Dermis blood vessel endothelial cell (primary cell): ENCODE measurements at places on chromosomes 7 and 10.

GRCh38 chr7:45655539-45655938 lies 81.4 kb downstream of the ADCY1 start:
- DNase-seq, result no peak

DNA sequence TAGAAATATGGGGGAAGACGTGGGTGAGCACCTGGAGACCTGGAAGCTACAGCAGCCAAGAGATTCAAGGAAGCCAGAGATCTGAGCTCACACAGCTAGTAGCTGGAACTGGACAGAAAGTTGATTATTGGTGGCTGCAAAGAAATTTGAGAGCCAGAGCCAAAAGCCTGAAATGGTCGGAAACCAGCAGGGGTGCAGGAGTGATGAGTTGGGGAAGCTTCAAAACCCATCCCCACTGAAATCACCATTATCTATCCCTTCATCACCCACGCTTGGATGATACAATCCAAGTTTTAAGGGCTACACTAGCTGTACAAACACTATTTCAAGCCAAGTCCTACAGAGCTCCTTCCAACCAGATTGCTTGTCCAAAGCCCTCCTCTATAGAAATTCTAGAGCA lies 296.1 kb upstream of the NEBL start:
- no peak for DNase-seq

DNA sequence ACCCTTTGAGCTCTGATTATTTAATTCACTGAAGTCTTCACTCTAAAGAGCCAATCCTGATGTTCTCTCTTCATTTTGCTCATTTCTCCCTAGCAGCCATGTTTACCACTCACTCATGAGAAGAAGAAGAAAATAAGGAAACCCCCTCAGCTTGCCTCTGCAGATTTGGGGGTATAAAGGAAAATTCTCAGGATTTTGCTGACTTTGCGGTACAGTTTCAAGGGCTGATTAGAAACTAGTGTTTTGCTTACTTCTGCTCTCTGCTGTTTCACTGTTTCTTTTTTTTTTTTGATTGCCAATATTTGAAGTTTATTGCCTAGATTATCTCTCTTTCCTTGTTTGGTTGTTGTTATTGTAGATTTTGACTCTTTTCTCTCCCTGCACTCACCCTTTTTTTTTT lies 23.4 kb downstream of the PCBD1 start:
- DNase-seq, result no peak

- DNase-seq, result no peak
Observed at GRCh38 chr10:125107166-125107949, 53.0 kb downstream of the CTBP2 start.

DNA sequence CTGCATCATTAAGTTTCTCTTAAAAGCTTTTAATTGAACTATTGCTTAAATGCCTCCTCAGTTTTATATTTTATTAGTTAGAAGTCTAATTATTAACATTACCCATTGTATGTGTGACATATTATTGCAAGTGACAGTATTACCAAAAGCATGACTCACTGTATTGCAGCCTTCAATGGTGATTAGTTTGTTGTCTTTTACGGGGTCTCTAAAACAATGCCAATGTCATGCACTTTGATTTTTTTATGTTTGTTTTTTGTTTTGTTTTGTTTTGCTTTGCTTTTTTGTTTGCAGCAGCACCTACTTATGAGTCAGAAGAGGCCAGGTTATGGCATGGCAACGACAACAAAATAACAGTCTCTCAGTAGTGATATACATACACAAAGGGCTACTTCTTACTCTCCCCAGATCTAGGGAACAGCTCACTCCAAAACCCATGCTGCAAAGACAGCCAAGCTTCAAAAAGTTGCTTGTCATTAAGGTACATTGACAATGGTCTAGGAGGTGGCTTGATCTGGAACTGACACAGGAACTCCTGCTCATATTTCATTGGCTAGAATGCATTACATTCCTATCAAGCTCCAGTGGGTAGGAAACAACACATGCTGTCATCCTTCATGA lies 293.7 kb upstream of the POM121L12 start:
- DNase-seq, result no peak

DNA sequence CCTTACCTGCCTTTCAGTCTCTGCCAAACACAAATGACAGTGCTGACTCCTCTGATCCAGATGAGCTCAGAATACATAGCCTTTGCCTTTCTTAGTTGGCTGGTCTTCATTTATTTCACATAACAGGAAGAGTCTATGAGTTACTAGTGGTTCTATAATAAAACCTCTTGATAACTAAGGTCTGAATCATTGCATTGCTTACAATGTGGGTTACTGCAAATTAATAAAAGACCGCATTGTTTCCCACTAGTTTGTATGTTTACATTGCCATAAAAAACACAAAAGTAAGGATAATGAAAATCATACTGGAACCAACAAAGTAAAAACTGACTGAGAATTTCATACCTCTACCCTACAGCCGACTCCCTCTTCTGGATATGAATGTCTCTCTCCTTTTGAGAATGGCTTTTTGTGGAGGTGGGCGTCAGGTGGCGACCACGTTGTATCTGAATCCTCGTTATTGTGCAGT lies 62.0 kb upstream of the AKR1E2 start:
- peak; percentile 66 for DNase-seq

DNA sequence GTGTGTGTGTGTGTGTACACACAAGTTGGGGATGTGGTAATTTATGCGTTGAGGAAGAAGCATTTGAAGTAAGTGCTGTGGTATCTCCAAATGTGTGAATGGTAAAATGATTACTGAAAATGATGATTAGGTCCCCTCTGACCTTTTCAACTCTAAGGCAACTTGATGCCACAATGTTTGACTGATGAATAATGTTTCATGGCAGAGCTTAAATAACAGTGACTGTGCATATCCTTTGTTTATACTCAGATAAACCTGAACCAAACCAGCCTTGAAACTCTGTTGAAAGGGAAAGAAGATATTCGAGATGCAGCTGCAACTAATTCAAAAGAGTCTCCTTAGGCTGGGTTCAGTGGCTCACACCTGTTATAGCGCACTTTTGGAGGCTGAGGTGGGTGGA lies 64.8 kb upstream of the YAE1 start:
- DNase-seq, result no peak

- DNase-seq, result no peak
Observed at GRCh38 chr10:64376167-64376566, 855.0 kb downstream of the REEP3 start.

DNA sequence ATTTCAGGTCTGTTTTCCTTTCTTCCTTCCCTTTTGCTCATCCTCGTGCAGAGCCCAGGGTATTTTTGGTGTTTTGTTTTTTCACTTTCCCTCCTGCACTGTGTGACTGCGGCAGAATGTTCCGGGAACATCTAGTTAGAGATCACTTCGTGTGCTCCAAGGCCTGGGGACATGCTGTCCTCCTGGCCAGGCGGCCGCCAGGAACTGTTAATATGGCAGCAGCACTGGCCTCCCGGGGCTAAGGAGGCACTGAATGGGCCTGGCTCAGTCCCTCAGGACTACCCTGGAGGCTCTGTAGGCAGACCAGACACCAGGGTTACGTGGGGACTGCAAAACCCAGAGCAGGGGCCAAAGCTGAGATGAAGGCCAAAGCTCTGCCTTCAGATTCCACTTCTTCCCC lies 43.1 kb upstream of the TCF7L2 start:
- no peak for DNase-seq

DNA sequence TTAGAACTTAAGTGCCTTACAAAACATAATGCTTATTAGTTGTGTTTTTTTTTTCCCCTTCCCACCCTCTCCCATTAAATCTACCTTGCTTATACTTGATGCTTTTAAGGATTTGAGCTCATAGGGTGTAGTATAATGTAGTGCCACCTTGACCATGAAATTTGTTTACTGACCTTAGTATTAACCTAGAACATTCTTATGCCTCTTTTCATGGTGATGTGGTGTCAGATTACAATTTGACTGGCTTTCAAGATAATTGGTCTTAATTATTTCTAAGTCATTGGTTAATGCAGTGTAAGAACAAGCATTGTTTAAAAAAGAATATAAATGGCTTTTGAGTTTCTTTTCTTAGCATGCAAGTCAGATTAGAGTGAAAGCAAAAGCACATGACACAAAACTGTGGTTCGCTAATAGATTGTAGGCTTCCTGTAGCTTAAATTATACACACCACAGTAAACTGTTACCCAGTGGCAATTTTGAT lies 61.8 kb downstream of the ADD3 start:
- DNase-seq, result no peak

DNA sequence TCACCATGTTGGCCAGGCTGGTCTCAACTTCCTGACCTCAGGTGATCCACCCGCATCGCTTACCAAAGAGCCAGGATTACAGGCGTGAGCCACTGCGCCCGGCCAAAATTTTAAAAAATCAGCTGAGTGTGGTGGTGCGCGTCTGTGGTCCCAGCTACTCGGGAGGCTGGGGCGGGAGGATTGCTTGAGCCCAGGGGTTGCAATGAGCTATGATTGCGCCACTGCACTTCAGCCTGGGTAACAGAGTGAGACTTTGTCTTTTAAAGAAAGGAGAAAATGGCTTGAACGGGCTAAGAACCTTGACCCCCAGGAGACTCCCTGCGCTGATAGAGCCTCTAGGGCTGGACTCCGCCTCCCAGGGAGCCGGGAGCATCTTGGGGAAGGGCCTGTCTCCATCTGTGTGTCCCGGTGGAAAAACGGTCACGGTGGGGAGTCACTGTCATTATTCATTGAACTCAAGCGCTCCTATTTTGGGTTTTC lies 760 bp upstream of the KCTD7 start:
- DNase-seq, result no peak

GRCh38 chr7:132596588-132596987 lies 20.3 kb upstream of the PLXNA4 start:
- no peak for DNase-seq

- no peak for DNase-seq
Observed at GRCh38 chr7:22864301-22864700, 41.7 kb upstream of the TOMM7 start.

DNA sequence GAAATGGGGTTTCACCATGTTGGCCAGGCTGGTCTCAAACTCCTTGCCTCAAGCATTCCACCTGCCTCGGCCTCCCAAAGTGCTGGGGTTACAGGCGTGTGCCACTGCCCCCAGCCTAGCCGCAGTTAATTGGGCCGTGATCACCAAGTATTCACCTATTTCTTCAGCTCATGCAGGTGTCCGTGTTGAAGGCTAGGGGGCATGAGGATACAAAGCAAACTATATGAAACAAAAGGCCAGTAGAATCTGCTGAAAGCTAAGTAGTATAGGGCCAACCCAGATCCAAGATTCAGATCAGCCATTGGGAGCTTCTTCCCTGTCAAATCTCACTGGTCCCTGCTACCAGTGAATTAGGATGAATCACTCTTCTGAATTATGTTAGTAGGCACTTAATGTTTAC lies 73.4 kb downstream of the LRRC4 start:
- DNase-seq, result no peak

DNA sequence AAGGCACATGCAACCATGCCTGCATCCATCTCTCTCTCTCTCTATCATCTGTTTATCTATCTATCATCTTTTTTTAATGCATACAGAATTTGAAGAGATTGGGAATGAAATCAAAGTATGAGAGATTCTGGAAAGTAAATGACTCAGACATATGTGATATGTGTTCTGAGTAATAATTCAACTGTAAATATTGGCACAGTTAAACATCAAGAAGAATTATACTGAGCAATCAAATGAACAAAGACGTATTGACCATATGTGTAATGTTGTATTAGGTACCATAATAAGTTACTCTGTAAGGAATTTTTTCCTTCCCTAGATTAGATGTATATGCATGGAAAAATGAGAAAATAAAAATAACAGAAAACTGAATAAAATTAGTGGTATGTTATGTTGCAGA lies 108.3 kb downstream of the SUGCT start:
- DNase-seq, result no peak

- DNase-seq, result no peak
Observed at GRCh38 chr7:25481891-25482290, 253.6 kb upstream of the NPVF start.

GRCh38 chr10:64535131-64535867 lies 1014.1 kb downstream of the REEP3 start:
- no peak for DNase-seq

DNA sequence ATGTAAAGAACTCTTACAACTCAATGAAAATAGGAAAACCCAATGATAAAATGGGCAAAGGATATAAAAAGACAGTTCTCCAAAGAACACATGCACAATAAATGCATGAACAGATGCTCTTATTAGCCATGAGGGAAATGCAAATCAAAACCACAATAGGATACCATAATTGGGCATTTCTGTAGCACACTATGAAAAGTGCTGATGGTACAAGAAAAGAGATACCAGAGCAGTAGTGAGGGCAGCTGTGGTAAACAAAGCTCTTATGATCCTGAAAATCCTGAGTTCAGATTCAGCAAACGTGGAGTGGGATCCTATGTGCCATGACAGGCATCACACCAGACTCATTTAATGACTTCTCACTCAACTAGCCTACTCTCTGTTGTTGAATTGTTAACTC lies 96.7 kb upstream of the SLC25A13 start:
- DNase-seq, result no peak

GRCh38 chr10:20871970-20872369 lies 25.1 kb downstream of the NEBL start:
- DNase-seq, result no peak

GRCh38 chr7:66183700-66184099 lies 21.4 kb upstream of the TPST1 start:
- no peak for DNase-seq

- DNase-seq, result no peak
Observed at GRCh38 chr7:28802450-28802849, 155.7 kb downstream of the TRIL start.

DNA sequence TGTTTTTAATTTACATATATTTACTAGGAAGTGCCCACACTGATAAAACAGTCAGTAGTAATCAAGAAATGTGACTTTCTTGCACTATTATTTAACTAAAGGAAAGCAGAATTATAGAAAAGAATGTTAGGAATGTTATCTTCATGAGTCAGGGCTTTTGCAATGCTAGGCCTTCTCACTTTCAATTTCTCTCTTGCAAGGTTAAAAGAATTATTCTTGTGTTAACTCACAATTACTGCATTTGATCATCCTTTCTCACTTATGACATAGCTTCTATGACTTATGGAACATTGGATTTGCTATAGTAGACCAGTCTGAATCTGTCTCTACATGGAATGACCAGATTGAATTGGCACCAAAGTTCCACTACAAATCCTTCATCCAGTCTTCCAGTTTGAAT lies 192.4 kb downstream of the SDK1 start:
- peak; percentile 55 for DNase-seq

GRCh38 chr10:102493771-102494170 lies 8.7 kb downstream of the ACTR1A start:
- no peak for DNase-seq

GRCh38 chr10:5918763-5919162 lies 28.7 kb downstream of the FBH1 start:
- DNase-seq, result no peak

- no peak for DNase-seq
Observed at GRCh38 chr7:35874886-35875285, 74.0 kb downstream of the SEPTIN7 start.

GRCh38 chr10:14605231-14605925 lies 169.3 kb downstream of the FAM107B start:
- DNase-seq, result peak; percentile 64

DNA sequence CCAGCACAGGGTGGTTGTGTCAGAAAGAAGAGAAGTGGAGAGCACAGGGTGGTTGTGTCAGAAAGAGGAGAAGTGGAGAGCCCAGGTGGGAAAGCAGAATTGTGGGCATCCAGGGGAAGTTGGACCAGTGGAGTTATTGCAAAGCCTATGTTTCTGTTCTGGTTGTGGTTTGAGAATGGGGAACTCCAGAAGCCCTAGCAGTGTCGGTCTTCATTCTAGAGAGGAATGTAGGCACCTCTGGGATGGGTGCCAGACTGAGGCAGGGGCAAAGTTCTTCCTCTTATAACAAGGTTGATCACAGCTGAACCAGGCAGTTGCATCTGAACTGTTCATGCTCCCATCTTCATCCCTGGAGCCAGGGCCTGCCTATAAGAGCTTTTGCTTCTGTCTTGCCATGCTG lies 954 bp downstream of the FSCN3 start:
- DNase-seq, result no peak
